Activated B cell treated with CpG ODN at 0.5 μM for 24 hours (primary cell): ENCODE measurements at places on chromosomes 1 and 21.

DNA sequence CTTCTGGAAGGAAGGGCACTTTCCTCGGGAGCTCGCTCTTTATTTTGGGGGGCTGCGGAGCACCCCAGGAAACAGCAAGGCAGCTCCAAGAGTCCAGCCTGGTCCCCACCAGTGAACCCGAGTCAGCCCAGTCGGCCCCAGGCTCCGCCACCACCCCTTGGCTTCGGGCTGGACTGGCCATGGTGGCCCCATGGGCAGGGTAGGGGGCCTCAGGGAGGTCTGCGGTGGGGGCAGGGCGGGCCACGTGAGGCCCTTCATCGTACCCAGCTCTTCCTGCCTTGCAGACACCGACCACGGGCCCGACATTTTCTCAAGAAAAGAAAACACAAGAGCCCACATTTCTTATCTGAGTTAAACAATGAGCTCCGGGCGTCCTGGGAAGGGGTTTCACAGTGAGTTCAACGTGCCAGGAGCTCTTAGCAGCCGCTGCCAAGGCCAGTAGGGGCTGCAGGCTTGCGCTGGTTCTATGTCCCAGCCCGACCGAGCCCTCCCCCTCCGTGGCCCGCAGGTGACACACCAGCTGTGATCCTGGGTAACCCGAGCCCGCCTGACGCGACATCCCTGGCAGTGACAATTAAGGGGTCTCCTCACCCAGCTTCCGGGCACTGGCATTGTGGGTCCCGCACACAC, 66.2 kb downstream of the PRDM16 start:
- DNase-seq, result no peak

- no peak for DNase-seq
Observed at GRCh38 chr21:39082656-39083376, 100.4 kb downstream of the PSMG1 start.

- no peak for DNase-seq
Observed at GRCh38 chr1:99979091-99979490, 9.3 kb downstream of the SLC35A3 start.

GRCh38 chr1:161198897-161199431, at the start of gene ADAMTS4:
Gene ADAMTS4, minus strand, starts transcription at chr1:161199054. Its CDS starts 427 bp downstream, at chr1:161198627.
- no peak for DNase-seq
